ENCODE measurements at places on chromosomes 3 and 15.

DNA sequence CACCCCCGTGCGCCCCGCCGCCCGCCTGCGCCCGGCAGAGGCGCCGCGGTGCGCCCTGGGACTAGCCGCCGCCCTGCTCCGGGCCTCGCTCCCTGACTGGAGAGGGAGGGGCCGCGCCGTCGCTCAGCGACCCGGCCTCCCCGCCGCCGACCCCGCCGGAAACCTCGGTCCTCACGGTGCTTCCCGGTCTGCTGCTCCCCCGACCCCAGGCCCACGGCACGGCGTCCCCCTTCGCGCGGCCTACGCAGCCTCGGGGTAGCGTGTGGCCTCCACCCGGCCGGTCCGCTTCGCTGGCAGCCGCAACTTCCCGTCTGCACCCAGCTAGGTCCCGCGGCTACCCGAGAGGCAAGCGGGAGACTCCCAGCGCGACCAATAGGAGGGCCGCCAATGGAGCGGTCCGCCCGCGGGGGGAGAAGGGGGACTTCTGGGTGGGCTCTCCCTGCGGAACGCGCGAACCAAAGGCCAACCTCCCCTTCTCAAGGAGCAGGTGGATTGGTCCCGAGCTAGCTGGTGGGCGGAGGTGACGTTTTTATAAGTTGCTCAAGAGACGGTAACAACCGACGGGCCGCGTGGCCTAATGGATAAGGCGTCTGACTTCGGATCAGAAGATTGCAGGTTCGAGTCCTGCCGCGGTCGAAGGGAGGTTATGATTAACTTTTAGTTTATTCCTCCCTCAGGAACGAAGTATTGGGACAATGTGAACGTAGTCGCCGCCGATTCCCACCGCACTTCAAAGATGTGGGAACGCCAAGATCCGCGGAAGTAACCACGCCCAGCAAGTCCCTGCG is at the start of gene POLG:
TSS of gene POLG (minus strand) at position 315 of the 788 bp plus-strand sequence. CDS start 1,070 bp downstream, outside the sequence.
- peak; percentile 99 for DNase-seq

GRCh38 chr15:79689030-79689429 is 207.8 kb downstream of the MTHFS start:
- DNase-seq, result no peak

DNA sequence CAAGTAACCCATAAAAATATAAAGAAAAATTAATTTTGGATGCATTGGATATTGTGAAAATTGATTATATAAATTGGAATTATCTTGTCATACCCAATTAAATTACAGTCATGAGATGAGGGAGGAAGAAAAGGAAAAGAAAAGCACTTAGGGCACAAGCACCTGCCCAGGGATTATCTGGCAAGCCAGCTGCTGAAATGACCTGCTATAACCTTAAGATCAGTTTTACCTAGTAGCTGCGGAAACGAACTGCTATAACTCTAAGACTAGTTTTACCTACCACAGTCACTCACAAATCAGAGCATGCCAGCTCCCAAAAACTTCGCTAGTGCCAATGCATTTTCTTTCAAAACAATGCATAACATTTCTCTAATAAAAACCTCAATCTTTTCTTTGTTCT is 26.2 kb downstream of the LRRFIP2 start:
- no peak for DNase-seq

GRCh38 chr3:62134061-62134496 is 239.3 kb downstream of the FEZF2 start:
- peak; percentile 38 for DNase-seq
